ENCODE measurements at places on chromosomes 1 and 21.

DNA sequence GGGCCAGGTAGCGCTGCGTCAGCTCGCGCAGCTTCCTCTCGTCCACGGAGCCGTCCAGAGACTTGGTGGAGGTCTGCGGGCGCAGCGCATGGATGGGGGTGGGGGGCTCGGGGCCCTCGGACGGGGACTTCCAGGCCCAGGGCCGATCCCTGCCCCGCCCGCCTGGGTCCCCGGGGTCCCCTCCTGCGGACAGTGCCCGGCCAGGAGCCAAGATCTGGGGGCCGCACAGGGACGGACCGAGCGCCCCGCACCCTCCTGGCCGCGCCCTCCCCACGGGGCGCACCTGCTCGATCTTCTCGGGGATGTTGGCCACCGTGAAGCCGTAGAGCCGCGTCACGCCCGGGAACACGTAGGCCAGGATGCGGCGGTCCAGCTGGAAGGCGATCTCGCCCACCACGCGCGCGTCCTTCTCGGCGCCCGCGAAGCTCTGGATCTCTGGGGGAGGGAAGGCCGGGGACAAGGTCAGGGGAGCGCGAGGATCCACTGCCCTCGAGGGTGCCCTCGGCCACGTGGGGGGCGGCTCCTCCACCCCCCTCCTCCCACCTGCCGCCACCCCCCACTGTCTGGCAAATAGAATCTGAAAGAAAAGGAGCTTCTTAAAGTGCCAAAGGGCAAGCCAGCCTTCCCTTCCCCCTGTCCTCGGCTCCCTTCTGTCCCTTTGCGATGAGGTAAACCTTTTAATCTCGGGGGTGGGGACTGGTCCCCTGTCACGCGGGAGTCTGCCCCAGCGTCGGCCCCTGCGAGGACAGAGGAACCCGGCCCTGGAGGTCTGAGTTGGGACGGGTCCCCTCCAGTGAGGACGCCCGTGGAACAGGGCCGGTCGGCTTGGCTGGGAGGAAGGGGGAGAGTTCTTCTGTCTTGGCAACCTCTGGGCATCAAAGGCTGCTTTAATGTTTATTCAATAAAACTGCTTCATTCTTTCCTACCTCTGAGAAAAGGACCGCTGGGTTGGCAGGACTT lies 6.5 kb upstream of the FTCD start:
- DNase-seq = no peak

- DNase-seq = no peak
Measured at GRCh38 chr1:109877317-109877771, 33.3 kb upstream of the CSF1 start.

GRCh38 chr1:167328306-167328815 lies 107.7 kb downstream of the POU2F1 start:
- no peak for DNase-seq

GRCh38 chr1:195415584-195415983 lies 1192.7 kb downstream of the KCNT2 start:
- no peak for DNase-seq

- DNase-seq = peak; percentile 45
Measured at GRCh38 chr1:15100121-15100879, 53.2 kb upstream of the TMEM51 start.

GRCh38 chr1:108976658-108977057 lies 13.4 kb upstream of the CLCC1 start:
- no peak for DNase-seq

GRCh38 chr1:24149866-24150233 lies 6.9 kb upstream of the IL22RA1 start:
- no peak for DNase-seq

GRCh38 chr21:37073417-37074196 lies 553 bp downstream of the TTC3 start:
- peak; percentile 83 for DNase-seq

- DNase-seq = no peak
Measured at GRCh38 chr21:43369124-43369523, 57.8 kb downstream of the SIK1 start.
